Stimulated activated CD8-positive, alpha-beta memory T cell treated with anti-CD3 and anti-CD28 coated beads, Interleukin-7, amount 100 ng/mL, for 1 hour (primary cell): ENCODE measurements at places on chromosomes 2 and 18.

- no peak for DNase-seq
Observed at GRCh38 chr2:24121469-24121868, 1.7 kb downstream of the PFN4 start.

DNA sequence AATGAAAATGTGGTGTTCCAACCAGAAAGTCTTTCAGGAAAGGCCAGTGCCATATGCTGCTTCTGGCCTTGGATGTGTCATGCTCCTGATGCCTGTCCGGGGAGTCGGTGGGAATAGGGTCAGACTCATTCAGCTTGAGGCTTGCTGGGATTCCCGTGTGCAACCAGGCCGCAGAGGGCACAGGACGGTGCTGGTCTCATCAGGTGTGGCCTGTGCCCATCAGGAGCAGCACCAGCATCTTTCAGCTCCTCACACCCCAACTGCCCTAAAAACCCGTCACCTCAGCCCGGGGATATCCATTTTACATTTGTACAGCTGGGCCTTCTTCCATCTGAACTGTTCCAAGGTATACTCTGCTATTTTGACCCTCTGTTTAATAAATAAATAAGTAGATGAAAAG is 13.3 kb upstream of the CNNM3 start:
- no peak for DNase-seq

DNA sequence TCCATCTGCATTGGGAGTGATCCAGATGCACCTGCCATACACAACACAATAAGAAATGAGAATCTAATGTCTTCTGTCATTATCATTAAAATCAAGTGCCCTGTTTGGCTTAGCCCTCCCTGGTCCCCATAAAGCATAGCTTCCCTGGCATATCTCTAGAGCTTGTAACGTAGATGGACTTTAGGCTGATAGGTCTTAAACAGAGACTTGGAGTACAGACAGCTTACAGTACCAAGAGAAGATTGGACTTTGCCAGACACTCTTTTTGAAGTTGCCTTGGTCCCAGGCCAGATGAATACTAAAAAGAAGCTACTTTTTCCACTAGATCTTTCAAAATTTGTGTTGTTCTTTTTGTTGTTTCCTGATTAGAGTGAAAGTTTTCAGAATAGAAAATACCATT is 86.3 kb upstream of the UNC80 start:
- DNase-seq = no peak

DNA sequence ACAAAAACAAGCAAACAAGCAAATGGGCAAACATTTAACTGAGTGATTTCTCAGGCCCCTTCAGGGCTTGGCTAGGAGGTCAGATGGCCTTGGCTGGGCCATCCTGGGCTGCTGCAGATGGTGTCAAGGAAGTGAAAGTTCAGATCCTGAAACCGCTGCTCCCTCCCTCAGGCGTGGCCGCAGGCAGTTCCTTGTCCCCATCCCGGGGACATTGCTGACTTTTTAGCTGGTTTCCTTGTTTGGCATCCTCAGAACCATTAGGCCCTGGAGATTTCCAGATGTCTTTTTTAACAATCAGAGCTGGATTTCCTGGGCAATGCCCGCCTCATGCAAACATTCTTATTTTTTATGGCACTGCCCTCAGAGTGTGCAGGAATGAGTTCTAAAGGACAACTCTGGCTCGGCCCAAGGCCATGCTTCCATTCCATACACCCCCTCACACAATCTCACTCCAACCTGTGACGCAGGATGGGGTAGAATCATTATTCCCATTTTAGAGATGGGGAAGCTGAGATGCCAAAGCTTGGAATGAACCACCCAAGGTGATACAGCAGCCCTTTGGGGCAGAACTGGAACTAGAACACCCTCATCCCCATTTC is 86.1 kb upstream of the ZCCHC2 start:
- DNase-seq = no peak

GRCh38 chr2:85577386-85578242 is at the start of gene VAMP8:
Gene VAMP8, plus strand, starts transcription at chr2:85577586. Its CDS starts 61 bp downstream, at chr2:85577647.
- DNase-seq = peak; percentile 41

- DNase-seq = no peak
Observed at GRCh38 chr2:223090540-223091235, 38.7 kb downstream of the KCNE4 start.

DNA sequence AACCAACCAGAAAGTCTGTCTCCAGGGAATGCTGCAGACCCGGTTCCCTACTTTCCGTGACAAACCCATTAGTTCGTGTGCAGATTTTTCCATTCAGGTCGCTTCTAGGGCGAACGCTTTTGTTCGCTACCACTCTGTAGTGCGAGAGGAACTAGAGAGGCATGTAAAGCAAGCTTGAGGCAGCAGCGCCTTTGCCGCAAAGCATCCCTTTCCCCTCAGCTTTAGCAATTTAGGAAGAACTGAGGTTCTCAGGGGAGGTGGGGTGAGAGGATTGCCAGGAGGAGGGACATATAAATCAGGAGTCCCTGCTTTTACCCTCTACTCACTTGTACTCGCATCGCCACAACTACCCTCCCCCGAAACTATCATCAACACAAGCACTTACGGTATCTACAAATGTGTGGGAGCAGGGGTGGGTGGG is 748 bp upstream of the ZNF804A start:
- DNase-seq = no peak

DNA sequence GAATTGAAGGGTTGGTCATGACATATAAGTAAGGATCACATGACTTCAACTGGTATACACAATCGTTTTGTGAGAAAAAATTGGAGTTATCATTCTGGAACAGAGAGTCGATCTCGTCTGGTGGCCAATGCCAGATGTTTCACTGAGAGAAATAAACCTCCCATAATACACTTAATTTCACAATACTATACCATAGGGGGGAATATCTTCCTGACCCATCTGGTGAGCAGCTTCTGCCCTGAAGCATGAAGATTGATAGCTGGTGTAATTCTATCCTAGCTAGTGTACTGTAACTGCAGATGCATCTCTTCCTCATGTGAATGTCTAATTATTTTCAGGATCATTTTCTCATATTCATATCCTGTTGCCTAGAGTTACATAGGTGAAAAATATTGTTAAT is 15.7 kb upstream of the CDH7 start:
- no peak for DNase-seq

GRCh38 chr2:159396799-159397198 is 110.3 kb upstream of the WDSUB1 start:
- no peak for DNase-seq

DNA sequence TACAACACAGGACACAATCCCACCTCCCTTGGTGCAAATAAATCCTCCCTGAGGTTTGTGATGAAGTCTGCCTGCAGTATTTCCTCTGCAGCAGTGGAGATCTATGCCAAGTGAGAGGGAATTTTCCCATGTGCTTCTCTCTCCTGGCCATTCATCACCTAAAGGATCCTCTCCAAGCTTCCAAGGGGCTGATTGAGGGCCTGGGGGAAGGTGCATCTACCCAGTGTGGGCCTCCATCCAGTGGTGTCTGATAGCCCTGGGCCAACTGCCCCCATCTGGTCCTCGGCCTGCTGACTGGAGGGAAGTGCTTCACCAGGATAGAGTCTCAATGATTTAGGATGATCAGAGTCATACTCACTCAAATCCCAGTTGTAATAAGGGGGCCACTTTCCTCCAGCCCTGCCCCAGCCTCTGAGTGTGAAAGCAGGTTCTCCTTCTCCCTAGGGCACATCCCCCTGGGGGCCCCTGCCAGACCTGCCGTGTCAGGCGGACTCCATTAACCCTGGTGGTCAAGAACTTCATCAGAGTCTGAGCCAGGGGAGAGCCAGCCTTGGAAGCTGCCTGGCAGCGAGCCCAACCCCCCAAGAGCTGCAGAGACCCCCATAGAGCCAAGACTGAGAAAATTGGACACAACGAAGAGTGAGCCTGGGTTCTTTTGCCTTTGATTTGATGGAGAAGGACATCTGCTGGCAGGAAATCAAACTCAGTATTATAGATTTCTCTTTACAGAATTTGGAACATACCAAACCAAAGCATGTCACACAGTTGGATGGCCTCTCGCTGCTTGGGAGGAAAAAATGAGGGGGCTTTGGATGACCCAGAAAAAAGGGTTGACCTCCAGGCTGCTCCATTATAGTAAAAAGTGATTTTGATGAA is 509.6 kb downstream of the CMPK2 start:
- DNase-seq = no peak

DNA sequence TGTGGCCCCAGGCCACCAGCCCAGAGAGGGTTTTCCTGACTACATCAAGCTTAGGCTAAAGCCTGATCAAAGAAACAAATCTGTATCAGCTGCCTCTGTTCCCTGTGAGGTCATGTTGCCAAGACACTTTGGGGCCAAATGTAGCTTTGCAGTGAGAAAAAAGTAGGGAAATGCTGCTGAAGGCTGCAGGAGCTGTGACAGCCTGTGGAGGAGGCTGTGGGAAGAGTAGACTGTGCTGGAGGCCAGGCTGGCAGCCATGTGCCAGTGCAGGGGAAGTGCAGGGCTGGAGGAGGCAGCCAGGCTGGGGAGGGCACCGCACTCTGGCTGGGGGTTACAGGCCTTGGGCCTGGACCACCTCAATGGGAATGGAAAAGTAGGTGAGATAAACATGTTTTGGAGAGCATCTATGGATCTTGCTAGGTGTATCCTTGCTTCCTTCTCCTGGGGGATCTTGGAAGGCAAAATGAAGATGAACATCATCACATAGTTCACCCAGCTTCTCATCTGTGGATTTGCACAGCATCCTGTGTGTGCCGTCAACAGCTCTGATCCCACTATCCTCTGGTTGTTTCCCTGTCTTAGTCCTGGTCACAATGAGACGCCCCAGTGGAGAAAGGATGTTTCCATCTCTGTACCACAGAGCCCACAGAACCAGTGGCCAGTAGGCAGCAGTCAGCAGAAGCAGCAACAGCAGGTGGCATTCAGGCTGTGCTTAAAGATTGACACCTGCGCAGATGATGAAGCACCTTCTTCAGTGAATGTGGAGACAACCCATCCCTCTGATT is 103.8 kb upstream of the COPS8 start:
- DNase-seq = no peak

GRCh38 chr2:101496279-101496678 is 21.4 kb upstream of the RFX8 start:
- no peak for DNase-seq

- no peak for DNase-seq
Observed at GRCh38 chr2:233033672-233034071, 1.2 kb downstream of the NEU2 start.

DNA sequence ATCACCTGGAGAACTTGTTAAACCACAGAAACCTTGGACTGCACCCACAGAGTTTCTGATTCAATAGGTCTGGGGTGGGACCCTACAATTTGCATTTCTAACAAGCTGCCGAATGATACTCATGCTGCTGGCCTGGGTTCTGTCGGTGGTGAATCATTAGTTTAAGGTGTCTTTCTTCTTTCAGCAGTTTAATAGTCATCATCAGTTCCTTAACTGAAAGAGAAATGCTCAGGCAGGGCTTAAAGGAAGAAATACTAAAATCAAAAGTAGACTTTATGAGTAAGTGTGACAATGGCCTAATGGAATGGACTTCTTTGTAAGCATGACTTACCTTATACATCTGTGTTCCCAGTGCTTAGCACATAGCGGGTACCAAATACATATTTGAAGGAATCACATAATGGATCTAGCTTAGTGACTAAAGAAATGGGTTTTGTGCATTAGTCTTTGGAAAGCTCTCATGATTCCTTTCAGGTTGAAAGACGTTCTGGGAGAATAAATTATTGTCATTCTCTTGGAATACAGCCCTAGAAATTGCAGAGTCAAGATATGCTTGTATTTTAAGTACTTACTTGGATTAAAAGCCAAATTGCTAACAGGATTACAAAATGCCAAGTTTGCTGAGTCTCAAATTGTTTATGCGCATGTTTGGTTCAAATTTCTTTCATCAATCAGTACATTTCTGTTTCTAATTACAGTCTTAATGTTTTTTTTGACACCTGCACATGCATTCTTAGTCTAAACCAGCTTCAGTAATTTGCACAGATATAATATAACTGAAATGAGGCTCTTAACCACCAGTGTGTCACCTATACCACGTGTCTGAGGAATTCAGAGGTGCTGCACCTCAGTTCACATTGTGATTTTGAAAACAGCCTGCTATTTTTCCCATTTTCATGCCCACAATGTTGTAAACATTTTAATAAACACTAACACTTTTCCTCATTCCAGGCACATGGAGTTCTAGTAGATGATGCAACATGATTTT is 220.3 kb upstream of the NRP2 start:
- no peak for DNase-seq

GRCh38 chr2:149355716-149356422 is 25.5 kb downstream of the LYPD6 start:
- no peak for DNase-seq

DNA sequence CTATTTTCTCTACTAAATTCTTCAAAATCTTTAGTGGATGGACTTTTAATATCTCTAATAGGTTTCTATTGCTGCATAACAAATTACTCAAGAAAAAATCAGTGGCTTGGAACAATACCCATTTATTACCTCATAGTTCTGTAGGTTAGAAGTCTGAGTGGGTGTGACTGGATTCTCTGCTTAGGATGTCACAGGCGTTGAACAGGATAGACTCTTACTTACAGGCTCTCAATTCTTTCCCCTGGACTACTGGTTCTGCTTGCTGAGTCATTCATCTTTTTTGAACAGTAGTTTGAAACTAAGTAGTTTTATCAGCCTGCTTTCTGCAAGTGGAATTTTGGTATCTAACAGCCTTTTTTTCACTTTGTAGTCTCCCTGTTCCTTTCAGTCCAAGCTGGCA is 265.4 kb downstream of the ZNF385B start:
- DNase-seq = no peak

DNA sequence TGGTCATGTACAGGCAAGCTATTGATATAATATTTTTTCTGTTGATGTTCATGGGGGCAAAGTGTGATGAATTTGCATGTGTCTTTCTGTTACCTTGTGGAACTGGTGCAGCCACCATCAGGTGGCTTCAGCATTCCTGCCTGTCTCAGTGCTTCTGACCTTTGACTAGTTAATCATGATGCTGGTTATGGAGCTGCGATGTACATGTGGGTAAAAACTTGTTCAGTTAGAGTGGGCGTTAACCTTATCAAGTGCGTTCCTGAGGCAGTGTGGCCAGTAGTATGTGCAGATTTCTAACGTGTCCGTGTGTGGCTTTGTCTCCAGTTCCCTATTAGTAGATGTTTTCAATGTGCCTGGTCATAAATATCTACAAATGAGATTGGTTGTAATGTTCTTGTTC is 127.4 kb upstream of the ZSWIM2 start:
- no peak for DNase-seq

GRCh38 chr2:176079831-176080539 is 3.8 kb downstream of the EVX2 start:
- no peak for DNase-seq

DNA sequence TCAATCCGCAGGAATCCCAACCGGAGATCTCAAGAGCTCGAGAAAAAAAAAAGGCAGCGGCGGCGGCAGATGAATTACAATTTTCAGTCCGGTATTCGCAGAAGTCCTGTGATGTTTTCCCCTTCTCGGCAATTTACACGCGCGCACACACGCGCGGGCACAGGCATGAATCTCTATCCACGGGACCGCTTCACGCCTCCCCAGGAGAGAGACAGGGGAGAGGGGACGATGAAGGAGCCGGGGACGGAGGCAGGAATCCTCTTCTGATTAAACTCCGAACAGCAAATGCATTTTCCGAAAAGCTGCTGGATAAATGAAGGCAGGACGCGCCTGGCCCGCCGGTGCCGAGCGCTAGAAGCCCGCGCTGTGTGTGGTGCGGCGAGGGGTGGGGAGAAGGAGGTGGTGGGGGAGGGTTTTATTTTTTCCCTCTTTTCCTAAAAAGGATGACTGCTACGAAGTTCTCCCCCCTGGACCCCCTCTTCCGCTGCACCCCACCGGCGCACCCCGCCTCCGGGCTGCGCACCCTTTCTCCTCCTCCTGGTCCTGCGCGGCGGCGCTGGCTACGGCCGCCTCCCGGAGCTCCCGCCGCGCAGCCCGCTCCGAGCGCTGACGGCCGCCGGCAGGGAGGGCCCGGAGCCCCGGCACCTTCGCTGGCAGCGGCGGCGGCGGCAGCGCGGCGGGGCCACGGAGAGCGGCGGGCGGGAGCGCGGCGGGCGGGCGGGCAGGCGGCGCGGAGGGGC is at the start of gene BCL2:
Gene BCL2 (minus strand): TSS at position 387 of the 740 bp plus-strand sequence.
- DNase-seq = no peak
